ENCODE measurements at places on chromosomes 6 and 20. TPM values are rescaled to one million over a fixed set of nuclear protein-coding genes. Genes with fewer than 3 reads are reported as not detected.

DNA sequence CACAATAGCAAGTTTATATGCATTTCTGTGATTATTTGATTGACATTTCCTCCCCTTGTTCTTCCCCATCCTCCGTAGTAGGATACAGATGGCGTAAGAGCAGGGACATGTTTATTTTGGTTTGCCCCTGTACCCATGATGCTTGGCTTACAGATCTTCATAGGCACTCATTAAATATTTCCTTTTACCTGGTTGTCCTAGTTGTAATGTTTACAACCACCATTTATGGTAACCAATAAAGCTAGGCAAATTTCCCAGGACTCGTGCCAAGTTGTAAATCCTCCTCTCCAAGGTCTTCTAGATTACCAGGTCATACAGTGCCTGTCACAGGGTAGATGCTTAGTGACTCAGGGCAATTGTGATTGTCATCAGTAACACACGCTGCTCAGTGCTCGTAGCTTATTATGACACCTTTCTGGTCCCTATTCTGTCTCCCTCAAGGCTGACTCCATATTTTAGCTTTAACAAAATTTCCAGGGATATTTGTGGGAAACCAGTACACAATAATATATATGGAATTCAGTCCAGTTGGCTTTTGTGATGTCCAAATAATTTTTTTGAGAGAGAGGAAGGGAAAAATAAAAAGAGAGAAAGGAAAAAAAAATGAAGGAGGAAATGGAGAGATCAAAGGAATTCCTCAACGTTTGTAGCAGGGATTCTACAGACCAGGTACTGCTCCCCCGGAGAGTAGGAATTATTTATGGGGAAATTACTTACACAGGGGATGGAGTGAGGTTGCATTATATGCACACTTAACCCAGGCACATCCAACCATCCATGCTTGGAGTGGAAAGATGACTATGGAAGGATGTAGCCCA, 24.6 kb downstream of the CYP24A1 start:
- H3K27me3 ChIP-seq, result no peaks in the 10 kb centered on the region
- no peaks in the 10 kb centered on the region for H3K36me3 ChIP-seq
- no peak for DNase-seq
- no peak overlapping the region for H3K4me3 ChIP-seq
- no peaks in the 10 kb centered on the region for H3K4me1 ChIP-seq

GRCh38 chr6:98833057-98833306, 1.4 kb upstream of the POU3F2 start:
- H3K4me1 ChIP-seq, result peaks cover 15% of the 10 kb centered on the region
- H3K4me3 ChIP-seq, result peak overlapping the region; percentile 2
- no peak for DNase-seq
- no peaks in the 10 kb centered on the region for H3K36me3 ChIP-seq
- no peak overlapping the region for H3K27ac ChIP-seq

GRCh38 chr6:105601541-105602236, 198.8 kb upstream of the PREP start:
- H3K4me3 ChIP-seq, result no peak overlapping the region
- H3K36me3 ChIP-seq, result no peaks in the 10 kb centered on the region
- H3K4me1 ChIP-seq, result peaks cover 7% of the 10 kb centered on the region
- DNase-seq, result peak; percentile 90

- H3K4me1 ChIP-seq, result peaks cover 4% of the 10 kb centered on the region
- H3K4me3 ChIP-seq, result no peak overlapping the region
- no peak overlapping the region for H3K27ac ChIP-seq
- H3K27me3 ChIP-seq, result no peaks in the 10 kb centered on the region
Observed at GRCh38 chr20:1212607-1213396, 9.5 kb downstream of the C20orf202 start.

DNA sequence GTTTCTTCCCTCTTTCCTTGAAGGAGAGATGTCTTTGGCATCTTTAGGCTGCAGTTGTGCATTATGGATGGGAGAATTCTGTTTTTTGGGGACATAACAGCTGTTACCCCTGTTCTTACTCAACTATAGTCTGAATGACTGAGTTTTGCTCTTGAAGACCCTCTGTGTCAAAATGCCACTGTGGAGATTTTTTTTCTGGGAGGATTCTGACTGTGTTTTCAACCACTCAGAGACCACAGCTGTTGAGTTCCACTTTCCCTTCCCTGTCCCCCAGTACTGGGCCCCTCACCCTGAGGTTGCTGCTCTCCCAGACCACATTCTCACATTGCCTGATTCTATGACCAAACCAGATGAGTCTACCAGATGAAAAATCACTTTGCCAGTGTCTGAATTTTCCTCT, 48.1 kb downstream of the NKX2-2 start:
- H3K4me3 ChIP-seq, result no peak overlapping the region
- no peaks in the 10 kb centered on the region for H3K4me1 ChIP-seq
- H3K27me3 ChIP-seq, result no peaks in the 10 kb centered on the region
- H3K27ac ChIP-seq, result no peak overlapping the region
- DNase-seq, result no peak

- no peaks in the 10 kb centered on the region for H3K36me3 ChIP-seq
- no peak overlapping the region for H3K4me3 ChIP-seq
- H3K27me3 ChIP-seq, result no peaks in the 10 kb centered on the region
- no peaks in the 10 kb centered on the region for H3K4me1 ChIP-seq
Observed at GRCh38 chr6:5898563-5898962, 108.2 kb downstream of the NRN1 start.

DNA sequence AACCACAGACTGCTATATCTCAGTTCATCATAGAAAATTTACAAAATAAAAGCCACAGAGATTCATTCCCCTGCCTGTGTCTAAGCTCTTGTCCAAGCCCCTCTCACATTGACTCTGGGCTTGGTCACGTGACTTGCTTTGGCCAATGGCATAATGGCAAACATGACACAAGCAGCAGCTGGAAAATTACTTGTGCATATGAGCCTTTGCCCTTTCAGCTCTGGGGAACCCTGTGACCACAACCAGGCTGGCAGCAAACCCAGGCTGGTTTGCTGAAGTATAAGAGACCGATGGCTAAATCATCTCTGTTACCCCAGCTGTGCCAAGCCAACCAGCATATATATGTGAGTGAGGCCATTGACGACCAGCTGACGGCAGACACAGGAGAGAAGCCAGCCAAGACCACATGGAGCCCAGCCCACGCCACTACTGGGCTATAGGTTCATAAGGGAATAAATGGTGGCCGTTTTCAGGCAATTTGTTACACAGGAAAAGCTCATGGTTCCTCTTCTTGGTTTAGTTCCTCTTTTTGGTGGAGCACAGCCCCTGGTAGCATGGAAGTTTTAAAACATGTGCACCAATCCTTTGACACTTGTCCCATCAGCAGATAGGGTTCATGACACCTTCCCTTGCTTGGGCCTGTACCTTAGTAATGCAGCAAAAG, 31.8 kb upstream of the RSPO4 start:
- no peak overlapping the region for H3K4me3 ChIP-seq
- no peaks in the 10 kb centered on the region for H3K27me3 ChIP-seq
- peaks cover 2% of the 10 kb centered on the region for H3K4me1 ChIP-seq
- no peaks in the 10 kb centered on the region for H3K36me3 ChIP-seq

- H3K4me1 ChIP-seq, result peaks cover 1% of the 10 kb centered on the region
- no peaks in the 10 kb centered on the region for H3K27me3 ChIP-seq
- H3K27ac ChIP-seq, result no peak overlapping the region
- H3K4me3 ChIP-seq, result no peak overlapping the region
Observed at GRCh38 chr20:17688965-17689364, 6.9 kb upstream of the RRBP1 start.

DNA sequence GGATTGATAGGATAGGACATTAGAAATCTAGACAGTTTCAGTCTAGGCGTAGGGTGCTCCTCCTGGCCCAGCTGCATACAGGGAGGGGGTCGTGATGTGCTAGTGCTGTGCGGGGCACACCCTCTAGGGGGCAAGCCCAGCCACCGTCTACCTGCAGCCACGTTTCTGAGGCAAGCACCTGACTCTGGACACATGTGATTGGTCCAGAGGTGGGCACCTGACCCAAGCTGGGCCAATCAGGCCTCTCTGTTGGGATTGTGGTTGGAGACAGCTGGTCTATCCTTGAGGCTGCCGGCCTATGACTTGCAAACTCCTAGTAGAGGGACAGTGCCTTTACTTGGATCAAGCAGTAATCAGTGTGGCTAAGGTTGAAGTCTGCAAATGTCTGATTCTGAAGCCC, 317.1 kb downstream of the BMP7 start:
- peaks cover 11% of the 10 kb centered on the region for H3K4me1 ChIP-seq
- no peak for DNase-seq
- H3K36me3 ChIP-seq, result no peaks in the 10 kb centered on the region
- H3K27ac ChIP-seq, result no peak overlapping the region
- no peak overlapping the region for H3K4me3 ChIP-seq
- peaks cover 20% of the 10 kb centered on the region for H3K27me3 ChIP-seq

GRCh38 chr6:144653885-144654505, 368.9 kb downstream of the UTRN start:
- no peak for DNase-seq
- H3K27me3 ChIP-seq, result no peaks in the 10 kb centered on the region
- no peak overlapping the region for H3K27ac ChIP-seq
- peaks cover 7% of the 10 kb centered on the region for H3K4me1 ChIP-seq
- H3K4me3 ChIP-seq, result no peak overlapping the region
- H3K36me3 ChIP-seq, result no peaks in the 10 kb centered on the region

DNA sequence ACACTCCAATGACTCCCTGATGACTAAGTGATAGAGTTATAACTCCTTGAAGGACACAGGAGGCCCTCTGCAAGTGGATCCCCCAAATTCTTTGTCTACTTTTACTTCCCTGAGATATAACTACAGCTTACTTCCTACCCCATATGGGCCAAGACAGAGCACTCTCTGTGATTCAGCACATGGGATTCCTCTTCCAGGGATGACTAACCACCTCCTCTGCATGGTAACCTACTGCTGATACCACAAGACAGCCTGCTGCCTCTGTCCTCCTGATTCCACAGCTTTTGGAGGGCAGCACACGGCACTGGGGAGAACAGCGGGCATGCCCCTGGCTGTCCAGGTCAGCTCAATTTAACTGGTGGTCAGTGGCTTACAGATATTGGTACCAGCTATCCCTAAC, 675.7 kb upstream of the AGPAT4 start:
- no peak overlapping the region for H3K4me3 ChIP-seq
- H3K27ac ChIP-seq, result no peak overlapping the region
- no peaks in the 10 kb centered on the region for H3K36me3 ChIP-seq
- DNase-seq, result no peak
- H3K4me1 ChIP-seq, result no peaks in the 10 kb centered on the region

The RSPO4 gene
- total RNA-seq, result 1.00 TPM
